ENCODE measurements at places on chromosomes 5 and 9. TPM values are rescaled to one million over a fixed set of nuclear protein-coding genes. Genes with fewer than 3 reads are reported as not detected.
A peak's percentile ranks its signal among the peaks of the same experiment; 100 is the strongest.

DNA sequence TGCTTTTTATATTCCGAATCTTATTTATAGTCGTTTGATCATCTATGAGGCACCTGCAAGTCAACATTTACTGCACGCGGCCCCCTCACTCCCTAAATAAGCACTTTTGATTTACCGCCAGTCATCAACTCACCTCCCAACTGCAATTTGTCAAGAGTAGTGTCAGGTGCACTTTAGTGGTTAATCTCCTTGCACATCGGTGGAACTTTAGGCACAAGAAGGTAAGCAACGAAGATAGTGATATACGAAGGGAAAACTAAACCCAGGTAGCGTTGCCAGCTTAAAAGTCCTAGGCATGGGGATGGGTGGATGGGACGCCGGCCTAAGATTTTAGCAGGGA is 513 bp upstream of the RNF180 start:
- H3K4me3 ChIP-seq = peak overlapping the region; percentile 75
- H3K27me3 ChIP-seq = no peaks in the 10 kb centered on the region
- H3K27ac ChIP-seq = no peak overlapping the region
- no peaks in the 10 kb centered on the region for H3K36me3 ChIP-seq
- DNase-seq = no peak

GRCh38 chr9:114844766-114845165 is 38.9 kb upstream of the TNFSF15 start:
- no peaks in the 10 kb centered on the region for H3K27me3 ChIP-seq
- H3K4me1 ChIP-seq = no peaks in the 10 kb centered on the region
- no peak for DNase-seq
- no peak overlapping the region for H3K27ac ChIP-seq
- H3K36me3 ChIP-seq = no peaks in the 10 kb centered on the region
- H3K4me3 ChIP-seq = no peak overlapping the region

DNA sequence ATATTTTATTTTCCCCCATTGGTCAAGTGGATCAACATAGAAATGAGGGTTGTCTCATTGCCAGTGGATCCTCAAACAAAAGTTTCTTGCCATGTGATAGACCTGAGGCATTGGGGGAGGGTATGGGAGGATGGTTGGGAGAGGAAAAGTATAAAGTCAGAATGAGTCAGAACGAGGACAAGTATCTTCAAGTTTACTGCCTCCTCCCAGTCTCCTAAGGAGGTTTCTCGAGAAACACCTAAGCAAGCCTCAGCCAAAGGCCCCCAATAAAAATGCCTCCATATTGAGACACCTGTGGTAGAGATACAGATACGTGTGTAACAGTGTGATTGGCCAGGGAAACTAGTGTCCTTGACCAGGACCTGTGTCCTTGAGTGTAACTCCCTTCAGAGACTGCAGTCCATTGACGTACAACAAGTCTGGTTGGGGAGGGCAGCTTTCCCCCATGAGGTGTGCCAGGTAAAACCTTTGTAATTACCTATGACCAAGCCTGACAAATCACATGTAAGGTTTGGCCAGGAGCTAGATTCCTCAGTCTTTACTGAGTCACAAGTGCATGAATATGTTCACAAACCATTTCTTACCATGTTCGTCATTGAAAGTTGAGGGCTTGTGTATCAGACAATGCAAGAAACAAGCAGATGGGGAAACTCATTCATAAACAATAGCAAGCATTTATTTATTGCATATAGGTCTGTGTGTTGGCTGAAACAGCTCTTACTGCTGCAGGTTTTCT is 198.6 kb upstream of the SH3GL2 start:
- no peaks in the 10 kb centered on the region for H3K4me1 ChIP-seq
- H3K27ac ChIP-seq = no peak overlapping the region
- no peak overlapping the region for H3K4me3 ChIP-seq
- H3K36me3 ChIP-seq = no peaks in the 10 kb centered on the region
- no peaks in the 10 kb centered on the region for H3K27me3 ChIP-seq

GRCh38 chr9:36899406-36899805 is 134.7 kb downstream of the PAX5 start:
- H3K36me3 ChIP-seq = no peaks in the 10 kb centered on the region
- no peak for DNase-seq
- no peaks in the 10 kb centered on the region for H3K27me3 ChIP-seq
- H3K4me1 ChIP-seq = no peaks in the 10 kb centered on the region
- H3K27ac ChIP-seq = no peak overlapping the region

DNA sequence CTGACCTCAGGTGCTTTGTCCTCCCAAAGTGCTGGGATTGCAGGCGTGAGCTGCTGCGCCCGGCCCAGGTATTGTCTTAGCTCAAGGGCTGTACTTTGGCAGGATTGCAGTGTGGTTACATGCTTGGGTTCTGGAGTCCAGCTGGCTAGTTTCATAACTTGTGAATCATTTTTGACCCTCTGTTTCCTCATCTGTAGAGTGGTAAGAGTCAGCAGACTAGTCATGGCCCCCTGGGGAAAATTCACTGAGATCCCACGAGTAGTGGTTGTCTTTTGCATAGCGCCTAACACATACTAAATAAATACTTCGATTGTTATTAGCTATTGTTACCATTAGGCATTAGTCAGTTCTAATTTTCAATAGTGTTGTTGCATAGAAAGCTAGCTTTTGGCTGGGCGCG is 14.3 kb downstream of the PTPA start:
- DNase-seq = no peak
- H3K27me3 ChIP-seq = no peaks in the 10 kb centered on the region
- no peaks in the 10 kb centered on the region for H3K4me1 ChIP-seq
- H3K27ac ChIP-seq = no peak overlapping the region

- H3K27me3 ChIP-seq = no peaks in the 10 kb centered on the region
- no peak overlapping the region for H3K4me3 ChIP-seq
- H3K36me3 ChIP-seq = no peaks in the 10 kb centered on the region
- H3K4me1 ChIP-seq = peaks cover 17% of the 10 kb centered on the region
Observed at GRCh38 chr9:86093788-86094555, 5.4 kb downstream of the GOLM1 start.

- no peak overlapping the region for H3K4me3 ChIP-seq
- DNase-seq = no peak
- no peak overlapping the region for H3K27ac ChIP-seq
Observed at GRCh38 chr5:177018341-177018740, 4.2 kb upstream of the ZNF346 start.

The BRINP1 gene
- total RNA-seq = not detected

GRCh38 chr5:167217097-167217743 is 1074.2 kb upstream of the WWC1 start:
- no peaks in the 10 kb centered on the region for H3K36me3 ChIP-seq
- no peak overlapping the region for H3K4me3 ChIP-seq
- H3K4me1 ChIP-seq = no peaks in the 10 kb centered on the region
- no peak for DNase-seq
- no peak overlapping the region for H3K27ac ChIP-seq

The RNF183 gene
- not detected for total RNA-seq

The PIP5K1B gene
- 60.1 TPM for total RNA-seq

DNA sequence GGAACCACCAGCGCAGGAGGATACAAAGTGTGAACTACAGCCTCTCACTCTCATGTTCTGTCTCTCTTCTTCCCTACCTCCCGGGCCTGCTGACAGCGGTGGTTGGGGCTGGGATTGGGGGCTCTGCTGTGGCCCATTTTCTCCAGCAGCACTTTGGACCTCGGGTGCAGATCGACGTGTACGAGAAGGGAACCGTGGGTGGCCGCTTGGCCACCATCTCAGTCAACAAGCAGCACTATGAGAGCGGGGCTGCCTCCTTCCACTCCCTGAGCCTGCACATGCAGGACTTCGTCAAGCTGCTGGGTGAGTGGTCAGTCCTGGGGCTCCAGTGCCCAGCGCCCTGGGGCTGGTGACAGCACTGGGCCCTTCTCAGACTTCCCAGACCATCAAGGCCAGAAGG is 4.7 kb downstream of the PCYOX1L start:
- H3K27me3 ChIP-seq = no peaks in the 10 kb centered on the region
- H3K4me3 ChIP-seq = no peak overlapping the region
- DNase-seq = no peak

DNA sequence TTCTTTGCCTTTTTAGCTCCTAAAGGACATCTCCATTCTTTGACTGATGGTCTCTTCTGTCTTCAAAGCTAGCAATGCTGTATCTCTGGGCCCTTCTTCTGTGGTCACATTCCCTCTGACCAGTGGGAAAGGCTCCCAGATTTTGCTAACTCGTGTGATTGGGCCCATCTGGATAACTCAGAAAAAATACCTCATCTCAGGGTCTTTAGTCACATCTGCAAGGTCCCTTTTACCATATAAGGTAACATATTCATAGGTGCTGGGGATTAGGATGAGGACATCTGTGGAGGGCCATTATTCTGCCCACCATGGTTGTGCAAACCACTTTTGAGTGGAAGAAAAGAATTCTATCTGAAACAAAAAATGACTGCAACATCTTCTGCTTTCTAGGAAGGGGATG is 76.3 kb upstream of the MAMDC2 start:
- H3K27me3 ChIP-seq = no peaks in the 10 kb centered on the region
- no peaks in the 10 kb centered on the region for H3K4me1 ChIP-seq
- H3K4me3 ChIP-seq = no peak overlapping the region

DNA sequence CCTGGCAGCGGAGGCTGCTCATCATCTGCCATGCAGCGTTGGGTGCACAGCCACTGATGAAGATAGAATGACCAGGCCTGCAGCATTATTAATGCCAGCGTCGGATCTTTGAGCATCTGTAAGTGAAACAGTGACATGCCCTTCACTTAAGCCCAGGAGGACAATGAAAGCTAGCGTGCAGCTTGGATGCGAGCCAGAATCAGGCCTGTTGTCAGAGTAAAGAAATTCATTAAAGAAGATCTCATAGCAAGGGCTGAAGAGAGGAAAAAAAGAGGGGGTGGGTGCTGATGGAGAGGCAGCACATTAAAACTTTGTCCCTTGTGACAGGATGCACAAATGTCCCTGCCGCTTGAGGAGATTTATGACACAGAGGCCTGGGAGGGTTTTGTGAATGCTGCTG is 186.1 kb upstream of the MAST4 start:
- no peaks in the 10 kb centered on the region for H3K27me3 ChIP-seq
- no peaks in the 10 kb centered on the region for H3K36me3 ChIP-seq
- DNase-seq = no peak
- H3K4me1 ChIP-seq = no peaks in the 10 kb centered on the region
- no peak overlapping the region for H3K27ac ChIP-seq
- H3K4me3 ChIP-seq = no peak overlapping the region

GRCh38 chr5:174794931-174795672 is 70.7 kb downstream of the MSX2 start:
- H3K36me3 ChIP-seq = no peaks in the 10 kb centered on the region
- no peak for DNase-seq
- H3K27me3 ChIP-seq = no peaks in the 10 kb centered on the region
- peaks cover 6% of the 10 kb centered on the region for H3K4me1 ChIP-seq

DNA sequence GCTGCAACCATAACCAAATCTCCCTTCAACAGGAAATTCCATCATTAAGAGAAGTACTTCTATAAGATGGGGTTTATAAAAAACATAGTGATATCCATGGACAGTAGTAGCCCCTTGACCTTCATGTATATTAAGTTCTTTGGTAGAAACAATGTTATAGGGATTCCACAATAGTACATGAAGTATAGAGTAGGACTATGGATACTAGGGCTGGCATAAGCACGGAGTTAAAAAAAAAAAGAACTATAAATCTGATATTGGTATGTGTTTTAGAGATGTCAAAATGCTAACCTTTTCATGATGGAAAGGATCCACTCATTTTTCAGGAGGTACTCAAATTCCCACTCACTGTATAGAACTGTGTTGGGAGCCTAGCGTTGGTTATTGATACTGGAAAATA is 337.6 kb downstream of the FGF10 start:
- H3K36me3 ChIP-seq = no peaks in the 10 kb centered on the region
- H3K4me1 ChIP-seq = no peaks in the 10 kb centered on the region
- H3K27ac ChIP-seq = no peak overlapping the region
- DNase-seq = no peak
- H3K4me3 ChIP-seq = no peak overlapping the region

DNA sequence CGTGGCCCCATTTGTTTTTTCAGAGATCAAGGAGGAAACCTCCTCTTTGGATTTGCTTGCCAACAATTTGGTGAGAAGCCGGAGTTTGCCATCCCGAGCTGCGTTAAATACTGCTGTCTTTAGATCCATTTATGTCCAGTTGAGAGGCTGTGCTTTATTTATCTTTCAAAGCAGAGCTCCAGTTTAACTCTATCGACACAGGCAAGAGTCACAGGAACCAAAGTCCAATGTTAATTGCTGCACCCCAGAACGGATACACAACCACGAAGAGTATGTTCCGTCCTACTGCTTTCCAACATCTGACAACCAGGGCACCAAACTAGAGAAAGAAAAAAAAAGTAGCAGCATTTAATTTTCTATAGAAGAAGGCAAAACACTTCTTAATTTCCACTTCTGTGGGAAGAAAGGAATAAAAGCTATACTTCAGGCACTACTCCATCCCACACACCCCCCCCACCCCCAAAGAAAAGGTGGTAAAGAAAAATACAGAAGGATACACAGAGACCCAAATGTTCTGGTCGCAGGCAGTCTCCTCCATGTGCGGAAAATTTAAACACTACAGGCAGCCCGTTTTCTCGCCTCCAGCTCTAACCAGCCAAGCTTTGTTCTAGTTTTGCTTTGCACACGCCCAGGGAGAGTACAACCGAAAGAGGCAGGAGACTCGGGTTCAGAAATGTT is 1.1 kb downstream of the FEM1C start:
- peak overlapping the region; percentile 77 for H3K4me3 ChIP-seq
- no peaks in the 10 kb centered on the region for H3K36me3 ChIP-seq
- peak; percentile 66 for DNase-seq
- H3K27ac ChIP-seq = peak overlapping the region; percentile 97
- H3K4me1 ChIP-seq = peaks cover 10% of the 10 kb centered on the region

DNA sequence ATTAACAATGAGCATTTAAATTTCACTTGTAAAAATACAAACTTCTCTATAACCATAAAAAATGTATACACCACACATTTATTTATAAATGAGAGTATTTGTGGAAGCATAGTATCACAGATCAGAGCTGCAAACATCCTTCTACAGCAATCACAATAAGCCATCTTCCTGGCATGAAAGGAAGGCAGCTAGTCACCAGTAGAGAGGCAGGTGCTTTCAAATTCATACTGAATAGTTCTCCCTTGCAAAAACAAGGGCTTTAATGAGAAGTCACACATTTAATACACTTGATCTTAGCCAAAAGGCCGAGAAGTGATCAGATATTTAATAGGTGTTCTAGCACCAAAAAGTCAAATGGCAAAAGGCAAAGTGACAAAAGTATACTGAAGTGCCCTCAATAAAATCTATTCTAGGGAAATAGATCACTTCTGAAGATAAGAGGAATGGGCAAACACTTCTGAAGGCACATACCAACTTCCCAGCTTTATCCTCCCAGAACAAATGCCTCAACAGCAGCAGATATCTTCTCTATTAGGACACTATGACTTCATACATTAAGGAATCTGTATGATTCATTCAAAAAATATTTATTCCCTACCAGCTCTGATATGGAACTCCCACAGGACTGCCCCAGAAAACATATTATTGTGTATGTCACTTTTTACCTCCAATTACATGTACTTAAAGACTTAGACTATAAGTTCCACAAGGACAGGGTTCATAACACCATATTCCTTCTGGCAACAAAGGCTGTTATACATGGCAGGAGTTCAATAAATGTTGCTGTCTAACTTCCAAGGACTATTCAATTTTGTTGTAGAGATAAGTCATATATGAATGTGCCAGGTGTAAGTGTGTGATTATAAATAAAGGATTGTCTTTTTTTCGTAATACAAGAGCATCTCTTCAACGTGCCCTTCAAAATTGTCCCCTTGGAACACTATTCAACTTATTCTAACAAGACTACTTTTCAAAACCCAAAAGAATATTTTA is 31.7 kb downstream of the MAPKAP1 start:
- no peaks in the 10 kb centered on the region for H3K4me1 ChIP-seq
- H3K36me3 ChIP-seq = peaks cover 8% of the 10 kb centered on the region
- no peak overlapping the region for H3K4me3 ChIP-seq
- no peaks in the 10 kb centered on the region for H3K27me3 ChIP-seq
